ENCODE measurements at places on chromosomes 6 and 20.

- DNase-seq: peak; percentile 91
Measured at GRCh38 chr6:26183581-26184366, 96.5 kb downstream of the HFE start.

- no peak for DNase-seq
Measured at GRCh38 chr6:26514984-26515383, 14.9 kb downstream of the BTN1A1 start.

- DNase-seq: peak; percentile 25
Measured at GRCh38 chr20:13771853-13772453, 12.8 kb downstream of the ESF1 start.

GRCh38 chr6:69338431-69339162 is 458.2 kb downstream of the LMBRD1 start:
- no peak for DNase-seq
